ENCODE measurements at places on chromosomes 4 and X.

DNA sequence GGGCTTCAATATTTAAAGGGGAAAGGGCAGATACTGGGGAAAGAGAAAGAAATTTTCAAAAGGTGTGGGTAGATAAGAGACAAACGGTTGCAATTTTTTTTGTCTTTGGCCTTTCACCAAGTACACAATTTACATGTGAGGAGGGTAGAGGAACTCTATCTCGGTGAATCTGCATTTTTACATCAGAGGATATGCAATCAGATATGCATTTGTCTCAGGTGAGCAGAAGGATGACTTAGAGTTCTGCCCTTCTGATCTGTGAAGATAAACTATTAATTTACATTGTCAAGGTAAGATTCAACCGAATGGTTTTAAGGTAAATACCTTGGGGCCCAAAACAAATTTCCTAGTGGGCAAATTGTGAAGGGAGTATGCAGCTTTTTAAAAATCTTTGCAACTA, 169.9 kb downstream of the COX18 start:
- no peak for DNase-seq

GRCh38 chrX:13495232-13495631, 74.2 kb upstream of the EGFL6 start:
- no peak for DNase-seq

- no peak for DNase-seq
These were observed 314.7 kb downstream of the LDB2 start for GRCh38 chr4:16583764-16584163.

- DNase-seq, result no peak
These were observed 51.9 kb downstream of the MAOA start for GRCh38 chrX:43707812-43708548.

- DNase-seq, result no peak
These were observed 2.9 kb downstream of the TMSB4X start for GRCh38 chrX:12977761-12978204.

DNA sequence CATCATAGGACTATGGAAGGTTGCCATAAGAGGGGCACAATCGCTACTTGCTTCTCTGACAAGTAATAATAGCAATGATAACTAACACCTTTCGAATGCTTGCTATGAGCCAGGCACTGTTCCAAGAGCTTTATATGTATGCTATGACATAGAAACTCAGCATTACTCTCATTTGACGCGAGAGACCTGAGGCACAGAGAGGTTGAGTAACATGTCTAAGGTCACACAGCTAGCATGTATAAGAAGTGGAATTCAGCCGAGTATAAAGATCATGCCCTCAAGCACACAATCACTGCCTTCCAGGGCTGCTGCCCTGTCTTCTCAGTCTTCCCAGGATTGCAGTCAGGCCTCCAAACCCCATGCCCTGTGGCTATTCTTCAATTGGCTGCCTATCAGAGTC, 19.5 kb downstream of the PJA1 start:
- DNase-seq, result no peak

DNA sequence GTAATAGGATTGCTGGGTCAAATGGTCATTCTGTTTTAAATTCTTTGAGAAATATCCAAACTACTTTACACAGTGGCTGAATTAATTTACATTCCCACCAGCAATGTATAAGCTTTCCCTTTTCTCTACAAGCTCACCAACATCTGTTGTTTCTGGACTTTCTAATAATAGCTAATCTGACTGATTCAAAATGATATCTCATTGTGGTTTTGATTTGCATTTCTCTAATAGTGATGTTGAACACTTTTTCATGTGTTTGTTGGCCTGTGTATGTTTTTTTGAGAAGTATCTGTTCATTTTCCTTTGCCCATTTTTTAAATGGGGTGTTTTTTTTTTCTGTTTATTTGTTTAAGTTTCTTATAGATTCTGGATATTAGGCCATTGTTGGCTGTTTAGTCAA, 659.0 kb upstream of the GNPDA2 start:
- DNase-seq, result no peak

GRCh38 chr4:74931376-74931775, 1.5 kb upstream of the PARM1 start:
- no peak for DNase-seq

DNA sequence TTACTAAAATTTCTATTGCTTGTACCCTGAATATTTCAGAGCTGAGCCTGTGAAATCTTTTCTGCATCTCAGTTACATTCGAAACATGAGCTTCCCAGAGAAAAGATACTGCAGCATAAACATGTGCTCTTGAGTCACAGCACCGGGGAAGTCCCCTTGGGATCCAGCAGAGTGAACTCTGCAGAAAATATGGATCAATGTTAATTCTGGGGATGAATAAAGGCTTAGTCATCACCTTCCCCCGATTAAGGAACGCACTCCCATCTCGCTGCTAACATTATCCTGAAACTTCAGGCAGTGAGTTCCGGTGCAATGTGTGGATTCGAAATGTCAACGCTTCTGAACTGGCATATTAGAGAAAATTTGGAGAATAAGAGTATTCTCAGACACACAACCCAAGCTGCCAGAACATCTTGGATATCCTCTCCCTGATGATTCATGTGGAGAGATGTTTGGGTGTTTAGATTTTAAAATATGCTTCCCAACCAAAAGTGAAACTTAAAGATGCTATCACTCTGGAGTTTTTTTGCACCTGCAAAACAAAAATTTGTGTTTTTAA, 90.8 kb downstream of the IRF2 start:
- DNase-seq, result peak; percentile 92

DNA sequence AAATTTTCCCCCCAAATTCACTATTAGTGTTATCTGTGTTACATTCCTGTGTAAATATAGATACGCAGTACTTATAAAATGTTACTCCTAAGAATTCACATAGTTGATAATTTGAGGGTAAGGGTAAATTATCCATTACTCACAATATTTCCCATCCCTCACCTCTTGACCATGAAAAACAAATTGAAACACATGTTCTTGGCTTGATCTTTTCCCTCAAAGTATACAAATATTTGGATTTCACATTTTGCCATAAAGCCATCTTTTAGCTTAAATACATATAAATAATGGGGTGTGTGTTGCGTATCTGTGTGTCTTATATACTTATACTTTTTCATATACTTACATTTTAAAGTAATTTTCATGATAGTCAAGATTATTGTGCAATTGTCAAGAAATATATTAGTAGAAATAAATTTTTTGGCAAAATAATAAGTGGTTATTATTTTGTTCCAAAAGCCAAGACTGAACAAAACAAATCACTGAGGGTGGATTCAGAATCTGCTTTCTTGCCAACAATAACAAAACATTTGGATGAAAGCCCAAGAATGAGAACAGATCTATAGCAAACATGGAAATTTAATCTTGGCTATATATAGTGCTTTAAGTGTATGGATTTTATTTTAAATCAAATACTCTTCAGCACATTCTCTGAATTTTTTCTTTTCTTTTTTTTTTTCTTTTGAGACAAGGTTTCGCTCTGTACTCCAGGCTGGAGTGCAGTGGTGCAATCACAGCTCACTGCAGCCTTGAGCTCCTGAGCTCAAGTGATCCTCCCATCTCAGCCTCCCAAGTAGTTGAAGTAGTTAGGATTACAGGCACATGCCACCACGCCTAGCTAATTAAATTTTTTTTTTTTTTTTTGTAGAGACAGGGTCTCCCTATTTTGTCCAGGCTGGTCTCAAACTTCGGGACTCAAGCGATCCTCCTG, 48.5 kb upstream of the PRSS48 start:
- no peak for DNase-seq

DNA sequence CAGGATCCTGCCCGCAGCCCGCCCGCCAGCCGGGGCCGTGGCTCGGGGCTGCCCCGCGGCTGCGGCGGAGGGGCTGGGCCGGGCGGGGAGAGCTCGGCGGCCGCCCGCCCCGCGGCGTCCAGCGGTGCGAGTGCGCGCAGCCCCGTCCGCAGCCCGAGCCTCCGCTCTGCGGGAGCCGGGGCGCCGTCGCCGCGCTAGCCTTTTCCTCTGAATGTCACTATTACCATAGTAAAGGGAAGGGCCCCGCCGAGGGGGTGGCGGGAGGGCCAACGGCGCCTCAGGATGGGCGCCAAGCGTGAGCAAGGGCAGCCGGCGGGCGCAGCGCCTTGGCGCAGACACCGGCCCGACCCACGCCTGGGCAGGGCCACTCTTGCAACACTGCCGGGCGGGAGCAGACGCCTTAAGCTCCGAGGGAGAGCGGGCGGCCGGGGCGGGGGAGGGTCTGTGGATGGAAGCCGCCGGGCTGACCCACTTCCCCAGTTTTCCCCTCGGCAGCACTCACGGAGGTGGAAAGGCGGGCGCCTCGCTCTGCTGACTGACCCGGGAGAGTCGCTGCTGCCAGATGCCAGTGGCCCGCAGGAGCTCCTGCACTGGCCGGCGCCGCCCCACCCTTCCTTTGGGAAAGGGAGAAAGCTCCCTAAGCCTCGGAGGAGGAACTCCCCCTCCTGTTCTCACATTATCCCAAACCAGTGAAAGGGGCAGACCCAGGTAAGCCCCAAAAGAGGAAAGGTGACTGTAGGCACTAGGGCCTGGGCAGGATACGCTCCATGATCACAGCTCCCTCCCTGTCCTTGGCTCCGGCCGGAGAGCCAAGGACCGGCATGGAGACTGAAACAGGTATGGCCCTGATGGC, 329.4 kb downstream of the HNRNPD start:
- DNase-seq, result no peak

GRCh38 chr4:42708625-42709024, 51.7 kb upstream of the ATP8A1 start:
- DNase-seq, result no peak

DNA sequence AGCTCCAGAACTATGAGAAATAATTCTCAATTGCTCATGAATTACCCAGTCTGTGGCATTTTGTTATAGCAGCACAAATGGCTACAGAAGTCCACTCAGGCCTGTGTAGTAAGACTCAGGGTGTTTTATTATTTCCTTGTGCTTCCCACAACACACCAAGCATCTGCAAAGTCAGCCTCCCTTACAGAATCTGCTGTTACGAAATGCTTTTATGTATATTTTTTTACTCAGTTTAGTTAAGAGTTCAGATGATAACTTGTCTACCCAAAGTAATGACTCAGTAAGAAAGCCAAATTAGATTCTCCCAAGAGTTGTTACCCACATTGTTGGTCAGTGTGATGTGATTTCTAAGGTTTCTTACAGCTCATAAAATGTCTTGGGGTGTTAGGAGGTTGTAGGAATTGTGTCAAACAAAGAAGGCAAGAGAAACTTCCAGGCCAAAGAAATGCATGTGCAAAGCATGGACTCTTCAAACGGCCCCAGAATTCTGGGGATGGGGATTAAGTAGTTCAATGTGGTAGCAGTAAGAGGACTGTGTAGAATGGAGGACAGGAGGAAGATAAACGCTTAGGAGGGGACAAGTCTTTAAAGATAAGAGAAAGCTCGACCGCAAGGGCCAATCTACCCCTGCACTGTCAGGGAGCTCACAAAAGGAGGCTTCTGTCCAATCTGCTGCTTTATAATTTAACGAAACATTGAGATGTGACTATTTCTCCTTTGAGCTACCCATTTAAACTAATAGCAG, 35.4 kb upstream of the TMEM184C start:
- peak; percentile 84 for DNase-seq

GRCh38 chrX:15398874-15399273, 14.7 kb upstream of the VEGFD start:
- DNase-seq, result no peak

- DNase-seq, result no peak
These were observed 563.7 kb upstream of the PRKX start for GRCh38 chrX:4277122-4277521.

DNA sequence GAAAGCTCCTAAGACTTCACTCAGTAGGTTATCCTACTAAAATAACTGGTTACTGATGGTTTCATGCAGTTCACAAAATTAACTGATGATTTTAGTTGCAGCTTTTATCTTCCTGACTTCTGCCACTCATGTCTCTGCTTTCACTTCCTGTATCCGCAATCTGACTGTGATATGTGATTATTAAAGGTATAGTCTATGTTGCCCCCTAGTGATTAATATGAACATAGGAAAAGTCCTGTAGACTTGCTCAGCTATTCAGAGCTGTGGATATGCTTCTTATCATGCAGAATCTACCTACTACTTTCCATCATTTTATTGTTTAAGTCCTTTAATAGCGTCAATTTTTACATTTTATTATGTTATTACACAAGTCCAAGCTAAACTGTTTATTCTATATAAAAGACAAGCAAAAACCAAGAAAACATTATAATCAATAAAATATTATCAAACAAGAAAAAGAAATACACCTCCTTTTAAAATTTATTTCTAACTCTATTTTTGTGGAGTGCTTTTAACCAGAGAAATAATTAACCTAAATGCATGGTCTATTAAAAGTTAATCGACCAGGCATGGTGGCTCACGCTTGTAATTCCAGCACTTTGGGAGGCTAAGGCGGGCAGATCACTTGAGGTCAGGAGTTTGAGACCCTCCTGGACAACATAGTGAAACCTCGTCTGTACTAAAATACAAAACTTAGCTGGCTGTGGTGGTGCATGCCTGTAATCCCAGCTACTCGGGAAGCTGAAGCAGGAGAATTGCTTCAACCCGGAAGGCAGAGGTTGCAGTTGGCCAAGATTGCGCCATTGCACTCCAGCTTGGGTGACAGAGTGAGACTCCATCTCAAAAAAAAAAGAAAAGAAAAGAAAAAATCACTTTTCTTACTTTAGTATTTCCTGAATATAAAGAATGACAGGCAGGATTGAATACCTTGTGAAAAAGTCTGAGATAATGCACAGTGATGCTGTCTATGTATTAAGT, 40.4 kb upstream of the TLR2 start:
- DNase-seq, result no peak

DNA sequence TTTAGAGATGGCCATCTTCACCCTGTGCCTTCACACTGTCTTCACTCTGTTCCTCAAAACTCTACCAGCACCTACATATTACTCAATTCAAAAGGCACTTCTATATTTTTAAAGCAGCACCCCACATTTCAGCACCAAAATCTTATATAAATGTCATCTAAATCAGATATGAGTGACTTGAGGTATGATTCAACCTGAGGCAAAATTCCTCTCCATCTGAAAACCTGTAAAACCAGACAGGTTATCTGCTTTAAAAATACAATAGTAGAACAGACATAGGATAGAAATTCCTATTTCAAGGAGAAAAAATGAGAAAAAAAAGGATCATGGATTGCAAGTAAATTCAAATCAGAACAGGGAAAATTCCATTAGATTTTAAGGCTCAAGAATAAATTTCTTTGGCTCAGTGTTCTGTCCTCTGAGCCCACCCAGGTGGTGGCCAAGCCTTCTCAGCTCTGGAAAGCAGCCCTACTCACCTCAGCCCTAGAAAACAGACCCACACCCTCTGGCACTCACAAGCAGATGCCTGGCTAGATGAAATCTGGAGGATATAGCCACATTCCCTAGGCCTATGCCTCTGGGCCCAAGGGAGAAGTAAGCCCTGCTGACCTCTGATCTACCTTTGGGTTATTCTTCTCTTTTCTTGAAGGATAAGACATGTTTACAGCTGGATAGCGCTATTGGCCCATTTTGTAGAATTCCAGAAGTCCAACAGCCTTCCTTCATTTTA, 240.4 kb upstream of the ZCCHC13 start:
- no peak for DNase-seq

GRCh38 chrX:152847281-152847680, 16.4 kb downstream of the NSDHL start:
- DNase-seq, result no peak

DNA sequence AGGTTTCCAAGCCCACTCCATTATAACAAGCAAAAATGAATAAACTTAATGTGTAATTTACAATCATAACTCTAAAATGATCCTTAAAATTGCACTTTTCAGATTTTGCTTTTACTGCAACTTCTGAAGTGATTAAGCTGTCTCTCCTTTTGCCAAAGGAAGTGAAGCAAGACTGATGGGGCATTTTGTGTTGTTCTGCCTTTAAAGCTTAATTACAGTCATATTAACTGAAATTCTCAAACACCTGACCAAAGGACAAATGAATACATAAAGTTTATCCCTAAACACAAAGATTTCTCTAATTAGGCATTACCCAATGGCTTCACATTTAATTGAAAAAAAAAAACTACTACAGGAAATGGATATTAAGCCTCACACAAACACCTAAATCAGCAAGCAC, 101.8 kb downstream of the ATP11C start:
- no peak for DNase-seq

All from AG04449 (cell line).